Fibroblast of mammary gland (primary cell): ENCODE measurements at places on chromosomes 1 and 21.

DNA sequence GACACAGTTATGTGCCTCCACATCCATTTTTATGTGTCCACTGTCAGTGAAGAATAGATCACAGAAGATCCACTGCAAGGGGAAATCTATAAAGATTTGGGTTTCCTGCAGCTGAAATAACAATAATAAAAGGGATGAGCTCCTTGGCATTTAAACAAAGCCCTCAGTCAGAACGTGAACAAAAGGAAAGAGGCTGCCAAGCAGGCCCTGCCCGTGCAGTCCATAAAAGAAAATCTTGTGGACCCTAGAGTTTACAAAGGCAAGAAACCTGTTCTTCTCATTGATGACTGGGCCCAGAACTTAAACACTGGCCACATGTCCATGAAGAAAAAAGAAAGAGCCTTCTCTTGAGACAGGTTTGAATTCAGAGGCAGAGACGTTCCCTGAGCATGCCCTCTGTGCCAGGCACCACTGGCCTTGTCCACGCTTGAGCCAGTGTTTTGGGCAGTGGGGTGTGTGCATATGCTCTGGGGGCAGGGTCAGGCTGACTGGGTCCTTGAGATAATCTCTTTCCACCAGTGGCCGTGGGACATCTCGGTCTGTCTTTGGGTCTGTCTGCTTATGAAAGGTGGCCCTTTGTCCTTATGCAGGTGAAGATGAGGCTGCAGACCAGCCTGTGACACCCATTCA lies 142.7 kb downstream of the HIVEP3 start:
- DNase-seq: no peak

DNA sequence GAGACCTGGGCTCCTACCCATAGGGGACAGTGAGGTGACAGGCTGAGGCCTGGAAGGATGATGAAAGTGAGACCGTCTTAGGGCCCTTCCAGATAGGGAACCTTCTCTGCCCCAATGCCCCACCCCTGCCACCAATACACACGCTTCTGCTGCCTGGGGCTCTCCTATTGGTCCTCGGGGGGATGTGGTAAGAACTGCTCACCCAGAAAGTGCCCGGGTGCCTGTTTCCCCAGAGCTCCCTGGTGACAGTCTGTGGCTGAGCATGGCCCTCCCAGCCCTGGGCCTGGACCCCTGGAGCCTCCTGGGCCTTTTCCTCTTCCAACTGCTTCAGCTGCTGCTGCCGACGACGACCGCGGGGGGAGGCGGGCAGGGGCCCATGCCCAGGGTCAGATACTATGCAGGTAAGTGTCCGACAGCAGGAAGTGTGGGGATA lies 948 bp downstream of the SEMA4A start:
- no peak for DNase-seq

DNA sequence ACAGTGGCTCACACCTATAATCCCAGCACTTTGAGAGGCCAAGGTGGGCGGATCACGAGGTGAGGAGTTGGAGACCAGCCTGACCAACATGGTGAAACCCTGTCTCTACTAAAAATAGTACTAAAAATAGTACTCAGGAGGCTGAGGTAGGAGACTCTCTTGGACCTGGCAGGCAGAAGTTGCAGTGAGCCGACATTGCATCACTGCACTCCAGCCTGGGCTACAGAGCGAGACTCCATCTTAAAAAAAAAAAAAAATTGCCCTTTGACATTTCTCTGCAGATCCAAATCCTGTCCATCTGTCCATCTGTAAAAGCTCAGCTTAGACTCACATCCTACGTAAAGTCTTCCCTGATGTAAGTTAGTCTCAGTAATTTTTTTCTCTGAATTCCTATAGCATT lies 6.2 kb upstream of the NCF2 start:
- no peak for DNase-seq

- peak; percentile 88 for DNase-seq
Observed at GRCh38 chr21:15058854-15059263, 5.9 kb downstream of the NRIP1 start.

GRCh38 chr21:22579741-22580140 lies 1581.5 kb downstream of the NCAM2 start:
- DNase-seq: no peak

DNA sequence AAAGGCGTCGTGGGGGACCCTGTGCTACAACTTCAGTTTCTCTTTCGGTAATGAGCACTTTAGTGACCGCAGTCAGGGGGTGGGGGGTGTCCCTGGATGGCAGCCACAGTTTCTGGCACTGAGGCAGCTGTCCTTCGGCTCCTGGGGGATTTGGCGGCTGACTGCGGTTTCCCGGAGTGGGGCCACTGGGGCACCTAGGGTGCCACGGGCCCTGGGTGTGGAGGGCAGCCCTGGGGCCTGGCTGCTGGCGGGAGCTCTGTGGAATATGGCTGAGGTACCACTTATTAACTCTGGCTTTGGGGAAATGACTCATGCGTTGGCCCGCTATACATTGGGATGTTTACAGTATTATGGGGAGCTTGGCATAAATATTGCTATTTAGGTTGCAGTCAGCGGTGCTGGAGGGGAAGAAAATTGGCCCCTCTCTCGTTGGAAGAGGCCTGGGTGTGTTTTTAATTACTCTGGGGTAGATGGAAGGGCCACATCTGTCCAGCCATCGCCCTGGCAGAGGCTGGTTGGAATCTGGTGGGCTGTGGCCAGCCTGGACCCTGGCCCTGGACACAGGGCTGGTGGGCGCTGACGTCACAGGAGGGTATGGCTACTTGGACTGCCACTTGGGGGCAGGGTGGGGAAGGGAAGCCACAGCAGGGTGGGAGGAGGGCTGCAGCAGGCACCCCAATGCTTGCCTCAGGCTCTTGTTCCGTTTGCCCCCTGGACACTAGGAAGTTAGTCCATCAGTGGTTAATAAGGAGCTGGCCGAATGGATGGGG lies 2.0 kb downstream of the EPHB2 start:
- DNase-seq: peak; percentile 57

DNA sequence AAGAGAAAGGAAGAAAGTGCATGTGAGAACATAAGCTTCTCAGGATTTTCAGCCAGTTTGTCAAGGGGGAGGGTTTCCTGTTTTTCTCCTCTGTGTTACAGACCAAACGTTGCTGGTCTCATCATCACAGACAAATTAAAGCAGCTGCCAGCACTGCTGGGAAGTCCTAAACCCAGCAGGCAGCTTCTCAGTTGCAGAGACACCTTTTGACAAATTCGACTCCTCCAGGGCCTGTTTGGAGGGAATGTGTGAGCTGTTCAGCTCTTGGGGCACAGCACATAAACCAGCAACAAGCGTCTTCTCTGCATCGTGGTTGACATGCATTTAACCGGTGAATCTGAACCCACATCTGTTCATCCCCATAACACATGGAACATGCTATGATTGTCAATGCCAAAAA lies 454.6 kb upstream of the RUNX1 start:
- DNase-seq: peak; percentile 47

DNA sequence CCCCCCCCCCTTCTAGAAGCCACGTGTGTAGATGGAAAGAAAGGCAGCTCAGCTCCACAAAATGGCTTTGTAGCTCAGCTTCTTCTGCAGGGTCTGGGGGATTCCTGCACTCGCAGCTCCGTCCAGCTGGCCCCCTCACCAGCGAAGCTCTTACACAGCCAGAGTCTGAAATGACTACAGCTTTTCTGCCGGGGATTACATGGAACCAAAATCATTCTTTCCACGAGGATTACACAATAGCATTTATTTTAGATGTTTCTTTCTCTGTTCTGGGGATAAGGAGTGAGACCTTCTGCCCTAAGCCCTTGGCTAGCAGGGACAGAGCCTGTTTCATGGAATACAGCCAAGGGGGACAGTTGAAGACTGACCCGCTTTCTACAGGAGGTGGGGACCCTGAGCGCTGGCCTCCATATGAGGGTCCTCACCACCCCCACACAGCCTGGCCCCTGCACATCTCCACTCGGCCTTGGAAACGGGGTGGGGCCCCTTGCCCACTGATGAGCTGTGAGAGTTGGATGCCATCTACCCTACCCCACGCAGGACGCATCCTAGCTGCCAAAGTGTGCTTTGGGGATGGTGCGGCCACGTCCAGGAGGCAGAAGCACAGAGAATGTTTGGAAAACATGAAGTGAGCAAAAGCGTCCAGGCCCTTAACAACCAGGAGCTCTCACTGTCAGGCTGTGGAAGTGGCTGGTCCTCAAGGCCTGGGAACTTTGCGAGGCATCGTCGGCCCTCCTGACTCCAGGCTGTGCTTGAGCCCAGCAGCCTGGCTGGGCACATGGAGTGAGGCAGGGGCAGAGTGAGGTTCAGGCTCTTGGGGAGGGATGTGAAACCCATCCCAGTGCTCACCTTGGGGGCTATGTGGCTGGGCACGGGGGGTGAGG lies 14.5 kb downstream of the ACTRT2 start:
- no peak for DNase-seq

DNA sequence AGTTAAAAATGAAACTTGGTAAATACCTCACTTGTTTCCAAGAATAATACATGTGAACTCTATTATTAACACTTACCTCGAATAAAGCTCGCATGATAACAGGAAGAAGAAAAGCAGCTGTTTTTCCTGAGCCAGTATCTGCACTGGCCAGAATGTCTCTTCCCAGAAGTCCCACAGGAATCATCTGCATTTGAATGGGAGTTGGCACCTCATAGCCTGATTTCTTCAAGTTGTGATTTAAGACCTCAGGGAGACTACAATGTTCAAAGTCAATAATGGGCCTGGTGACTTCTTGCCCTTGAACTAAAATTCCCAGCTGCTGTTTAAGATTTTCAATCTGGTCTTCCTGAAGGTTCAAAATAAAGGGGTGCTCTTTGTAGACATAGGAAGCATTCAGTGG lies 3.8 kb downstream of the DDX59 start:
- peak; percentile 49 for DNase-seq

DNA sequence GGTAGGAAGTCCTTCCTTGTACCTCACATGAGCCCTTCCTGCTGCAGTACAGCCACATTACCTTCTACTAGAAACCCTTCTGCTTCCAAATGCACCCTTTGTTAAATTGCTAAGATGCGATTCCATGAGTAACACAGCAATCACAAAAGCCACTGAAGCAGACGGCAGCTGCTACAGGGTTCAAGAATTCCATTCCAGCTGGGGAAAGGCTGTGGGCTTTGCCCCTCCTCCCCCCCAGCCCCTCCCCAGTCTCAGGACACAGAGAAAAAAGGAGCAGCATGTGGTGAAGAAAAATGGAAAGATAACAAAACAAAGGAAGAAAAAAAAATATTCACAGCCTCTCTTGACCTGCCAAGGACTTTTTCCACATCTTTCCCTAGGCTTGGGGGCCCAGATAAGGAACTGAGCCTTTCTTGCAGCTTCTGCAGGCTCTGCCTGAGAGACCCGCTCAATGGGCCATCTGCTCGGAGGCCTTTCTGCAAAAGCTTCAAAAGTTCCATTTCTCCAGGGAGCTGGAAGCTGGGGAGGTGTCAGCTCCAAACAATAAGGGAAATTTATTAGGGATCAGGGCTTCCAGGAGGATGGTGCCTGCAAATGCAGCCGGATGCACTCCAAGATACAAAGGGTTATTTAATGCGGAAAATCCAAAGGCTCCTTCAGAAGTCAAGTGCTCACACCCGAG lies 72.1 kb downstream of the SYT2 start:
- DNase-seq: no peak

DNA sequence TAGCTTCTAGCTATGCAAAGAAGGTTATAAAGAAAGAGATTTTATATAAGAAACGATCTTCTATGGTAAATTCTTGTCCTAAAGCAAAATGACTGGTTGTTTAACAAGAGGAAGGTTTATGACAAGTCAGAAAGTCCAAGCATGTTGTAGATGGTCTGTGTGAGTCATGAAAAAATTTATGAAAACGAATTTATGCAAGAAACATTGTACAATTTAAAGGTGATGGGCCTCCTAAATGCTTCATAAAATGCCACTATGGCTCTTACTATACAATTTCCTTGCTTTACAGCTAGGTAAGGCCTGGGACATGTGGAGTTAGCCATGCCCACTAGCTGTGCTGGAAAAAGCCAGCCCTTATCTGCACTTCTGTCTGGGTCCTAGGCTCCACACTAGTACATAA lies 125.4 kb downstream of the PTGER3 start:
- no peak for DNase-seq

- peak; percentile 90 for DNase-seq
Observed at GRCh38 chr1:86380257-86380861, 15.8 kb downstream of the ODF2L start.

- no peak for DNase-seq
Observed at GRCh38 chr1:228914700-228915099, 179.4 kb downstream of the RHOU start.

DNA sequence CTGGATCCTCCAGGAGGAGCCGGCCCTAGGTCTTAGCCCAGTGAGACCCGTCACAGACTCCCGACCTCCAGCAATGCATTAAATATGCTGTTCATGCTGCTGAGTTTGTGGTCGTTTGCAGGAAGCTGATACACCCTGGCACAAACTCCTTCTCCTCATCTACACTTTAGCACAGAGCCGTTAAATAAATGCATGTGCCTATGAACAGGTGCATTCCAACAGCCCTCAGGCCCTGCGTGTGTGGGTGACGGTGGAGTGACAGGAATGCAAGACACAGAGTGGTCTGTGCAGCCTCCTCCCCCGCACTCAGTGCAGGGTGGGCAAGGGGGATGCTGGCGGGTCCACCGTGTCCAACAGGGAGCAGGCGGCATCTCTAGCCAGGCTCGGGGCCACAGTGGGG lies 106.6 kb upstream of the TMPRSS2 start:
- no peak for DNase-seq

GRCh38 chr1:43934101-43934985 lies 742 bp downstream of the ARTN start:
- DNase-seq: peak; percentile 58

DNA sequence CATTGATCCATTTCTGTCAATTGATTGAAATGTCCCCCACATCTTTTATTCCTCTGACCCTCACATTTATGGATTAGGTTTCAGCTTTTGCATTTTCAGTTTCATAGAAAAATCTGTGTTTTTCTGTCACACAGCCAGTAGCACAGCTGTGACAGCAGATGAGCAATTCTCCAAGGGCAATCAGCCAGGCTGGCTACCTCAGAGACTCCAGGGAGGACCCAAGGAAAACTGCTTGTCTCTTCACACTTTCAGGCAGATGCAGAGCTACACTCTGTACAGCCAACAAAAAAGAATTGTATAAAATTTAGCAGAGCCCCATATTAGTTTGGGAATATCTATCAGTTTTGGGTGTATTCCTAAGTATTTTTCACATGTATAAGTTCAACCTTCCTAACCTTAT lies 257.2 kb downstream of the LRRC7 start:
- DNase-seq: peak; percentile 50

- no peak for DNase-seq
Observed at GRCh38 chr1:220796530-220796929, 9.8 kb downstream of the MTARC1 start.

GRCh38 chr1:61616830-61617229 lies 108.1 kb downstream of the TM2D1 start:
- DNase-seq: no peak

- DNase-seq: no peak
Observed at GRCh38 chr1:39158327-39159086, 46.0 kb upstream of the MACF1 start.

DNA sequence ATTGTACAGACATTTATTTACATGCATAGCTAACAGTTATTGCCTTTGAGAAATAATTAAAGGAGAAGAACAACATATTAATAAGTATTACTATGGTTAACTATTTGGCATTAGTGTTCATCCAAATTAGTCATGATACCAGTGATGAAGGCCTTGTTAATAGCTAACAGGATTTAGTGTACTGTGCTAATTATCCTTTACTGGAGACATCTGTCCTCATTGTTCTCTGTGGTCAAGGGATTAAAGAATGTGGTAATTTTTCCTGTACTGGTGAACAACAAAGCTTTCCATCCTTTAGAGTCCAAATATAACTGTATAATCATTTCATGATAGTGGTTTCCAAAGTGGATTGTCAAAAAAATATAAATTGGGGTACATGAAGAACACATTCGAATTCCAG lies 103.9 kb downstream of the ADGRL4 start:
- no peak for DNase-seq

- no peak for DNase-seq
Observed at GRCh38 chr1:164930833-164931232, 371.8 kb downstream of the PBX1 start.

GRCh38 chr1:92374223-92374622 lies 75.4 kb downstream of the RPAP2 start:
- DNase-seq: no peak
